ENCODE measurements at places on chromosomes 4 and X.

DNA sequence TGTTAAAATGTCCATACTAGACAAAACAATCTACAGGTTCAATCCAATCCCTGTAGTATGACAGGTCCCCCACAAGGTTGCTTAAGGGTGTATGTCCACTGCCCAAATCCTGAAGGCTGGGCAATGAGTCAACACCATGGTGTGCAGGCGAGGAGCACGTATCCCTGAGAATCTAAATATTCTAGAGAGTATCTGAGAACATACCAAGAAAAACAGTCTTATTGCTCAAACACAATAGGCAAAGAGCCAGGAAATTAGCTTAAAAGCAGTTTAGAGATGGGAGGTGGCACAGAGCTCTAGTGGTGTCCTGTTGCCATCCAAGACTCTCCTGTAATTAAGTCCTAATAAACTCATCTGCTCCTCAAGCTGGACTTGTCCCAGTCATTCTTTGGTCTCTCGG, 37.0 kb downstream of the RCHY1 start:
- DNase-seq, result no peak

GRCh38 chrX:40174854-40175510, 77.2 kb upstream of the BCOR start:
- peak; percentile 77 for DNase-seq

GRCh38 chr4:24405341-24405740, 179.0 kb downstream of the DHX15 start:
- DNase-seq, result no peak

GRCh38 chrX:29842552-29842951, 372.8 kb upstream of the MAGEB2 start:
- no peak for DNase-seq

DNA sequence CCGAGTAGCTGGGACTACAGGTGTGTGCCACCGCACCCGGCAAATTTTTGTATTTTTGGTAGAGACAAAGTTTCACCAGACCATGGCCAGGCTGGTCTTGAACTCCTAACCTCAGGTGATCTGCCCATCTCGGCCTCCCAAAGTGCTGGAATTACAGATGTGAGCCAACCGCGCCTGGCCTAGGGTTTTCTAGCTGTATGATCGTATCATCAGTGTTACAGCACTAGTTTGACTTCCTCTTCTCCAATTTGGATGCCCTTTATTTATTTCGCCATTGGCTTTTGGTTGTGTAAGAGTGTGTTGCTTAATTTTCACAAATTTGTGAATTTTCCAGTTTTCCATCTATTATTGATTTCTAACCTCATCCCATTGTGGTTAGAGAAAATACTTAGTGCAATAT, 5.2 kb downstream of the TKTL1 start:
- no peak for DNase-seq

- DNase-seq, result no peak
Observed at GRCh38 chr4:113537203-113537602, 224.3 kb downstream of the CAMK2D start.

DNA sequence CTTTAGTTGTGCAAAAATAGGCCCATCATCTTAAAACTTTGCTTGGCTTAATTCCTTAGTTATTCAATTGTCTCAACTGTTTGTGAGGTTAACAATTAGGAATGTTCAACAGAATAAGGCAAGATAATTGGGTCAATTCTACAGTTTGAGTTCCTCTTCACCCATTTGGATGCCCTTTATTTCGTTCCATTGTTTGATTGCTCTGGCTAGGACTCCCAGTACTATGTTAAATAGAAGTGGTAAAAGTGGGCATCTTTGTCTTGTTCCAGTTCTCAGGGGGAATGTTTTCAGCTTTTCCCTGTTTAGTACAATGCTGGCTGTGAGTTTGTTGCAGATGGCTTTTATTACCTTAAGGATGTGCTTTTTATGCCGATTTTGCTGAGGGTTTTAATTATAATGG, 761.5 kb upstream of the GRIA3 start:
- no peak for DNase-seq

DNA sequence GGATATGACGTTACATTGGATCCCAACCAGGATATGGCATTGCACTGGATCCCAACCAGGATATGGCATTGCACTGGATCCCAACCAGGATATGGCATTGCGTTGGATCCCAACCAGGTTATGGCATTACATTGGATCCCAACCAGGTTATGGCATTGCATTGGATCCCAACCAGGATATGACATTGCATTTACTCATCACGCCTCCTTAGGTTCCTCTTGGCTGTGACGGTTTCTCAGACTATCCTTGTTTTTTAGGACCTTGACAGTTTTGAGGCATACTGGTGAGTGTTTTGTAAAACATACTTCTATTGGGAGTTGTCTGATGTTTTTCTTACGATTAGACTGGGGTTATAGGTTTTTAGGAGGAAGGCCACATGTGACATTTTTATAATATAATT, 5.4 kb upstream of the ACSL1 start:
- no peak for DNase-seq

- DNase-seq, result no peak
Observed at GRCh38 chr4:165678236-165678935, 194.7 kb upstream of the TLL1 start.

- DNase-seq, result no peak
Observed at GRCh38 chr4:115361781-115362180, 248.4 kb upstream of the NDST4 start.

GRCh38 chr4:99013402-99013843, 17.9 kb downstream of the METAP1 start:
- DNase-seq, result no peak

- no peak for DNase-seq
Observed at GRCh38 chr4:164734484-164734883, 19.4 kb upstream of the SMIM31 start.

DNA sequence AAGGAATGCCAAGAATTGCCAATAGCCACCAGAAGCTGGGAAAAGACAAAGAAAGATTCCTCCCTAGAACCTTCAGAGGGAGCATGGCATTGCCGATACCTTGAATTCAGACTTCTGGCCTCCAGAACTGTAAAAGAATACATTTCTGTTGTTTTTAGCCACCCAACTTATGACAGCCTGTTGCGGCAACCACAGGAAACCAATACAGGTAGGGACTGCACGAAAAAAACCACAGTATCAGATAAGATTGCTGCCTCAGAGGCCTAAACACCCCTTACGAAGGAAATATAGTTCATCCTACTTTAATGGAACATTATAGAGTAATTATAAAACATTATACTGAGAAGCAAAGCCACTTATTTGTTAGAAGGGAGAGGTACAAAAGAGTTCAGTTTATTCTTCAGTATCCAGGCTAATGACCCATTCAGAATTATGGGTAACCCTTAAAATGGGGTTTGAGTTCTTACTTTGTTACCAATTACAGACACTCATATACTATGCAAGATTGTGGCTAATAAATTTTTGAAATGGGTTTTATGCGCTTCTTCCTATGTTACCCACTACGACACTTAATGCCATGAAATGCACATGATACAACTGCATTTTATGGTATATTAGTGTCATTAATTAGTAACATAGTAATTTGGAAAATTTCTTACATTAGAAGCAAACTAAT, 37.4 kb upstream of the SMIM10L2A start:
- no peak for DNase-seq

DNA sequence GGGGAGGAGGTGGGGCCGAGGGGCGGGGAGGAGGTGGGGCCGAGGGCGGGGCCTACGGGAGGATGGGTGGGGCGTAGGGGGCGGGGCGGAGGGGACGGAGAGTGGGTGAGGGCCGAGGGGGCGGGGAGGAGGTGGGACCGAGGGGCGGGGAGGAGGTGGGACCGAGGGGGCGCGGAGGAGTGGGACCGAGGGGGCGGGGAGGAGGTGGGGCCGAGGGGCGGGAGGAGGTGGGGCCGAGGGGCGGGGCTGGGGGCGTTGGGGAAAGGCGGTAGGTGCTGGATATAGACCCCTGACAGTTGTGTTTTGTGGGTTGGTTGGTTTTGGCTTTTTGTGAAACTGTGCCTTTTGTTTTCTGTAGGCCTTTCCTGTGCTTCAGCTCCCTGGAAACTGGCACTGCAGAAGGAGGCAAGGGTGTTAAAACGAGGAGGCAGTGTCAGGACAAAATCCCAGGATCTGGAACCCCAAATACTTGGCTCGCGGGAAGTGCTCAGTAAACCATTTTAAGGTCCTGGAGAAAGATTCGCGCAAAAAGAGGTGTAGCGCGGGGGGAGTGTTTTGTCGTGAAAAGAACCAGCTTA, 580 bp upstream of the MMGT1 start:
- peak; percentile 72 for DNase-seq

DNA sequence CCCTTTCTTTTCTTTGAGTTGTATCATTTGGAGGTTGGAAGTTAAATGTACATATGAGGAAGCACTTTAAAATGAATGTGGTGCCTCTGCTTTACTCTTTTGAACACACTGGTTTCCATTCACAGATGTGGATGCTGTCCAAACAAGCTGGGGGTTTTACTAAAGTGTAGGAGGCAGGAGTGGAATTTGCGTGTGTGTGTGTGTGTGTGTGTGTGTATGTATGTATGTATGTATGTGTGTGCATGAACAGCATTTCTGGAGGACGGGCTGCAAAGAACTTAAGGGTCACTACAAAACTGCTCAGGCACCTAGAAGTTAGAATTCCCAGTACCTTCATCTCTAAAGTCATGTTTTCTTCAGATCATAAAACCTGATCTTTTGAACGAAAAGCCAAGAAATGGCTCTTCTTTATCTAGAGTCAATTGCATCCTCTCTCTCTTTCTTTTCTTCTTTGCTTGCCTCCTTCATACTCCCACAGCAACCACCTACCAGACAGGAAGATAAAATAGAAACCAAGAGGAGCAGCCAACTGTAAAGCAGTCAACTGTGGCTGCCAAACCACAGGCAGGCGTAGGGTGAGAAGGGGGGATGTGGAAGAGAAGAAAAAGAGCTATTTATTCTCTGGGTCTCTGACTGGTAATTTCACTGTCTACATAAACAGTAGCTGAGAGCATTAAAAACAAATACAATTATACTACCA, 177.0 kb upstream of the RASGEF1B start:
- no peak for DNase-seq

GRCh38 chrX:42079968-42080367, 156.6 kb upstream of the CASK start:
- no peak for DNase-seq

DNA sequence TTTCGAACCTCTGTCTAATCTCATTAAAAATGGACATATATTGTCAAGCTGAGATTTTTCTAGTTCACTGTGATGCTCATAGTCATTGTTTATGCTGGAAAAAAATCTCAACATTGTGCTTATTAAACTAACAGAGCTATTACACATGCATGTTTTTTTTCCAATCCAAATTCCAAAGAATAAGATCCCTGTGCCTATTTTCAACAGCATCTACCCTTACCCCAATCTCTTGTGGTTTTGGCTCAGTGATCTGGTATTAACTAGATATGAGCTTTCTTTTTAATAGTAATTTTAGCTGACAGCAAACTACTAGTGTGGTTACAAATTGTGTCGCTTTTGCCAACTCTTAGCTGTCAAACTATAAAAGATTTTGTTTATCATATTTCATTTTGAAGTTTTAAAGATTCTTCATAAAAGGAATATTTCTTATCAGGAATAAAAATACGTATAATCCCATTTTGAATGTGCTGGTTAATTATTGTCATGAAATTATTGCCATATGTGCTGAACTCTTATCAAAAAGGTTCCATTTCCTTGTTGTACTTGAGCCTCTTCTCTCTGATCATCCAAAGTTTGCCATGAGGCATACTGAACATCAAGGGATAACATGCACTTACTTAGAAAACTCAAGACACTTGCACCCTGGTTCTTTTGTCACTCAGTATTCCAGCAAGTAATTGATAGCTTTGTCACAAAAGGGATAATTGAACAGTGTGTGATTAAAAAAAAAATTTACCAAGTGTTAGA, 241.2 kb downstream of the ARHGAP24 start:
- no peak for DNase-seq

DNA sequence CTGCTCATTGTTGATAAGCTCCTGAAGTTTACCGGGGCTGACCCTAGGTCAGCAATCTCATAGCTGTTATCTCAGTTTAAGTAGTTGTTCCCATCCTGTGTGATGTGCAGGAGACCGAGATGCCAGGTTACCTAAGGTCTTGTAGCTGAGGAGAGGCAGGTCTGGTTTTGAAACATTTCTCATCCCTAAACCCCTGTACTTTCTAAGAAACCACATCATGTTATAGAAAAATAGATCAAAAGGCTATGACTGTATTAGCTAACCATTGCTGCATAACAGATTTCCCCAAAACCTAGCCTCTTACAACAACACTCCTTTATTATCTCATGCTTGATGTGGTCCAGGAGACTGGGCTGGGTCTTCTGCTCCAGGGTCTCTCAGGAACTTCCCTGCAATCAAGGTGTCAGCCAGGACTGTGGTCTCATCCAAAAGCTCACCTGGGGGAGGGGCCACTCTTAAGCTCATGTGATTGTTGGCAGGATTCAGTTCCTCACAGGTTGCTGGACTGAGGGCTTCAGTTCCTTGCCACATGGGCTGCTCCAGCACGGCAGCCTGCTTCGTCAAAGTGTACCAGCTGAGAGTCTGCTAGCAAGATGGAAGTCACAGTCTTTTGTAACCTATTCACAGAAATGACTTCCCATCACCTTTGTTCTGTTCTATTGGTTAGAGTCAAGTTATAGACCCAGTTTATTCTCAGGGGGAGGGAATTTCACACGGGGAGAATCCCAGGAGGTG, 60.9 kb upstream of the CLCN4 start:
- no peak for DNase-seq

DNA sequence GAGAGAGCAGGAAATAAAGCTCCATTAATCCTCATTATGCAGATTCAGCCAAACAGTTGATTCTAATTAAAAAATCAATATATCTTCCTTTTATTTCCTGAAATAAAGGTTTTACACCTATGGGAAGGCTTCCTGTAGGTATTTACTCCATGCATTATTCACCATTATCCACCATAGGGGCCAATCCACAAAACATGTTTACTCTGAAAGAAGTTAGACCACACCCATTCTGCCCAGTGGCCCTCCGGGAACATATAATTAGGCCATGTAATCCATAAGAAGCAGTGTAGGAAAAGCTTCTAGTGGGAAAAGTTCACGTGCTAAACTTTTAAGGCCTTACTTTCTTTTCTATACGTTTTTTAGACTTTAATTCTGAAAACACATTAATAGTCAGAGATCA, 57.7 kb downstream of the SAT1 start:
- no peak for DNase-seq

DNA sequence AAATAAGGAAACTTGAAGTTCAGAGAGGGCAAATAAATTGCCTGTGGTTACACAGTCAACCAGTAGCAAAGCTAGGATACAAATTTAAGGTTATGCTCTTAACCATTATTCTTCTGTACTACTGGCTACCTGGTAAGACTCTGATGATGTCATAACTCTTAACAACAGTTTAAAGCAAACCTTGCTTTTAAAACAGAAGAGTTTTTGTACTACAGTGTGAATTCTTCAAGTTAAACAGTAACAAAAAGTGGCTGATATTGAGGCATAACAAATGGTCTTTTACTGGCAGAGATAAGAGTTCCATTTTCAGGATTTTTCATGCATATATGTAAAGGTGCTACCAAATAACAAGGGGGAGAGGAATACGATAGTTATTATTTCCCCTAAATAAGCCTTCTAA, 23.4 kb downstream of the TAB3 start:
- DNase-seq, result no peak

- DNase-seq, result no peak
Observed at GRCh38 chr4:169185133-169185956, 85.4 kb downstream of the SH3RF1 start.

- no peak for DNase-seq
Observed at GRCh38 chrX:104098151-104098808, 14.0 kb upstream of the ZCCHC18 start.

GRCh38 chrX:131704136-131704695, 160.3 kb downstream of the OR13H1 start:
- no peak for DNase-seq

- no peak for DNase-seq
Observed at GRCh38 chr4:37733240-37733867, 47.2 kb upstream of the RELL1 start.

- no peak for DNase-seq
Observed at GRCh38 chr4:149719357-149719756, 96.3 kb downstream of the IQCM start.

All from type B pancreatic cell (in vitro differentiated cells).